Posterior cingulate gyrus (tissue), 11 donors: ENCODE measurements at places on chromosomes 5 and 9.

DNA sequence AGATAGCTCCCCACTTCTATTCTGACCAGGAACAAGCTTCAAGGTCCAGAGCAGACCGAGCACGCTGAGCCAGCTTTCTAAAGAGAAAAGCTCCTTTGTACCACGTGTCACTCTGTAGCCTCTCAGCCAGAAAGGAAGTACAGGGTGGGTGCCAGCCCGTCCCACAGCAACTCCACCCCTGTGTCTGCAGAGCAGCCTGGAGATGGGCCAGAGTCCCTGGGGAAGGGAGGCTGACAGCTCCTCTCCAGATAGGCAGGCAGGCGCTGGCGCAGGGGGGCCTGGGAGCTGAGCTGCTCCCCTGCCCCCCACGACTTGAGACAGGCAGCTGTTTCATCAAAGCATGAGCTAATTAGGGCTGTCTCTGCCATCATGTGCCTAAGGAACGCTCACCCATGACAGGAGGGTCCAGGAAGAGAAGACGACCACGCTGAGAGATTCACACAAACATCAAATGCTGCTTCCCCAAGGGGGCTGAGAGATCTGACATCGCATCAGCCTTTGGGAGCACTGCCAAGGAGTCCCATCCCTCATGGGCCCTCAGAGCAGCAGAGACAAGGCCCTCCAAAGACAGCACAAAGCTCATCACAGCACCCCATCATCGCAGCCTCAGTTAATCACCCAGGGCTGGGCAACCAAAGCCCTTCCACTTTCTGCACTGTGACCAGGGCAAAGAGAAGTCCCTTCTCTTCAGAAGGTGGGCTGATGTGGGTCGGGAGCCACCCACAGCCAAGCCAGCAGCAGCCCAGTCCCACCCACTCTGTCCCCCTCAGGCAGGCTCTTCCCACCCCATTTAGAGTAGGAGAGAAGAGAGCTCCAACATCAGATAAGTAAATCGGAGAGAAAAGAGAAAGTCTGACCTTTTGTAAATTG, 78.5 kb upstream of the LRRTM2 start:
- DNase-seq: peak; percentile 91

- DNase-seq: no peak
These were observed 483.3 kb downstream of the DMAC1 start for GRCh38 chr9:7316166-7316795.

GRCh38 chr9:104833696-104834095, 69.8 kb downstream of the NIPSNAP3B start:
- DNase-seq: no peak

DNA sequence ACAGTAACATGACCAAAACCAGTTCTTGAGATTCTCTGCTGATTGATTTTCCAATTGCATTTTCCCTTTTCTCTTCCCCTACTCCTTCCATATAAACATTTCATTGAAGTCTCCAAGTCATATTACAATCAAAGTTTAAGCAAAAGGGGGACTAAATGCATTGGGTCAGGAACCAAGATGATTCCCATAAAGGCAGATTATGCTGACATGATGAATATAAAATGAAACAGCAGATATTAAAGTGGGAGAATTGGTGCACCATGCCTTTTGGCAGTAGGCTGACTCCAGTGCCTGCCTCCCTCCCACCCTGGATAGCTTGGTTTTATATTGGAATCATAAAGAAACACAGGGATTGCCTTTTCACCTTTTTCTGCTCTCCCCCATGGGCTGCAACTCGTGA, 118.4 kb downstream of the ASTN2 start:
- DNase-seq: no peak

DNA sequence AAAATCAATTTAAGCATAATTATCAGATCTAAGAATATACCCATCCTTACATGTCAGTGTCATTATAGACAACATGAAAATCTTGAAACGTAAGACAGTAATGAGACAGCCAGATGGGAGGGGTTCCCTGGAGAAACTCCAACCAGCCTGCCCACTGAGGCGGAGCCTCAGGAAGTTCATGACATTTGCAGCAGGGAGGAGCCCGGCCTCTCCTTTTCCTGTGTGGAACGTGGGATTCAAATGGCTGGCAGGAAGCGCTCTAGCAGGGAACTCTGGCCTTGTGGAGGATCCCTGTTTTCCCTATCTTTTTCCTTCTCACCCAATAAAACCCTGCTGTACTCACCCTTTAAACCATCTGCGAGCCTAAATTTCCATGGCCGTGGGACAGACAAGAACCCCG, 176.6 kb upstream of the KCNN2 start:
- no peak for DNase-seq

- DNase-seq: no peak
These were observed 50.1 kb upstream of the BASP1 start for GRCh38 chr5:17167171-17167891.

DNA sequence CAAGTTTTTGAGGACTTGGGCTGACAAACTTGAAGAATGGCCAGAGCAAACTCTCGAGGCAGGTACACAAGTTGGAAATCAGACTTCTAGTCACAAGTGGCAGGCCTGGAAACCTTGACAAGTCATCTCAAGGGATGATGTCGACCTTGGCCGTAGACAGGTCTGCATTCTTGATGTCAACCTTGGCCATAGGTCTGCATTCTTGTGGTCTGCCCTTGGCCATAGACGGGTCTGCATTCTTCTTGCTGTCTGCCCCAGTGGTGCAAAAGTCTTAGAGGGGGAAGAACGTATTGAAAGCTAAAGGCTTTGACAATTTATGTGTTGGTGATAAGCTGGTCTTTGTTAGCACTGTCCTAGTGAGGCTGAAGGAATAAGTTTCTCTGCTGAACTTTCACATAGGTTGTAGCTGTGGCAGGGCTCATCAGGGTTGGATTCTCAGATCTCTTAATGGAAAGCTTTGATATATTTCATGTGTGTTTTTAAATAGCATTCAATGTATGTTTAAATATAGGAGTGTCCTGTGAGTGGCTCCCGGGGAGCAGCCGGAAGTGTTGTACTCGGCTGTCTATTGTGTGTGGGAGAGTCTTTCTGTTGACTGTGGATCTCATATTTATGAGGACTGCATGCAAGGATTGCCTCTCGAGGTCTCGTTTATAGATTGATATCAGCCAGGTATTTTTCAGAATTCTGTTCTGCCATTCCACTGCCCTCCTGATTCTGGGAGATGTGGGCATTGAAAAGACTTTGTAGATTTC, 27.0 kb downstream of the SUB1 start:
- no peak for DNase-seq

DNA sequence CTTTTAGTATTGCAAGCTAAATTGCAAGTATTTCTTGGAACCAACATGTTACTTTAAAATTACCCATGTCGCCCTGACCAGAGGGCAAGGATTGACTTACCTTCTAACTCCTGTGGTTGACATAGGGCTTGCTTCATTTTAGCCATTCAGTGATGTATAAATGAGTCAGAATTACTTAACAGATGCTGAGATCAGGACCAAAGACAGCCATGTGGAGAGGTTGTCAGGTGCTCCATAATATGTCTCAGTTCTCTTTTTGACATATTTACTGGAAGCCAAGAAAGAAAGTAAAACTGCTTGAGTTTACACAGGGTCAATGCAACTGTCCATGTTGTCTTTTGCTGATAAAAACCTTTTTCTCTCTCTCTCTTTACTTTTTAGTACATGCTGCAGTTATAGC, 33.2 kb downstream of the F2RL2 start:
- DNase-seq: no peak

- no peak for DNase-seq
These were observed 175.9 kb upstream of the MAP3K1 start for GRCh38 chr5:56639476-56639875.

DNA sequence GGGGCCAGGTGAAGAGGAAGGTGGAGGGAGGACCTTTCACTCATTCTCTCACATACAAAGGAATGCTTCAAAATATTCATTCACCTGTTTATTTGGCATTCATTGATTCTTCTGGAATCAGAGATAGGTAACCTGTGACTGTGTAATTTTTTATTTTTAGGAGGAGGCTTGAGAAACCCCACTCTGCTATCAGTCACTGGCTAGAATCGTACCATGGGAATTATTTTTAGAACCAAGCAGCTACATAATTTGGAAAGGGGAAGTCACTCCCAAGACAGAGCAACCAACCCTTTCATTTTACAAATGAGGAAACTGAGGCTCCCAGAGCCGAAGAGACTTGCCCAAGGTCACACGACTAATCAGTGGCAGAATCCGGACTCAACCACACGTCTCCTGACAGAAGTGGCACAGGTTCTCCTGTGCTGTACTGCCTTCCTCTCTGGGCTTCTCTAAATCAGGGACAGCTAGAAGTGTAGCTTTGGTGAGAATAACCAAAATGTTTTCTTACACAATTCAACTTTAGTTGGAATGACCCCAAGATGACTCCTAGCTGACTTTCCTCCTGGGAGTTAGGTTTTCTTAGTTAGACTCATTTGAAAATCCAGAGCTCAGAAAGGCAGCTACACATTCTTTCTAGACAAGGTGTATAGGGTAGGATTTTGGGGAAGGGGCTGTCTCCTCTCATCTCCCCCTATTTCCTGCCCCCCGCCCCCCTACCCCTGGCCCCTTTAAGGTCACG, 264.3 kb upstream of the PANK3 start:
- DNase-seq: peak; percentile 8

- no peak for DNase-seq
These were observed 301.3 kb downstream of the CWC27 start for GRCh38 chr5:65070026-65070425.

DNA sequence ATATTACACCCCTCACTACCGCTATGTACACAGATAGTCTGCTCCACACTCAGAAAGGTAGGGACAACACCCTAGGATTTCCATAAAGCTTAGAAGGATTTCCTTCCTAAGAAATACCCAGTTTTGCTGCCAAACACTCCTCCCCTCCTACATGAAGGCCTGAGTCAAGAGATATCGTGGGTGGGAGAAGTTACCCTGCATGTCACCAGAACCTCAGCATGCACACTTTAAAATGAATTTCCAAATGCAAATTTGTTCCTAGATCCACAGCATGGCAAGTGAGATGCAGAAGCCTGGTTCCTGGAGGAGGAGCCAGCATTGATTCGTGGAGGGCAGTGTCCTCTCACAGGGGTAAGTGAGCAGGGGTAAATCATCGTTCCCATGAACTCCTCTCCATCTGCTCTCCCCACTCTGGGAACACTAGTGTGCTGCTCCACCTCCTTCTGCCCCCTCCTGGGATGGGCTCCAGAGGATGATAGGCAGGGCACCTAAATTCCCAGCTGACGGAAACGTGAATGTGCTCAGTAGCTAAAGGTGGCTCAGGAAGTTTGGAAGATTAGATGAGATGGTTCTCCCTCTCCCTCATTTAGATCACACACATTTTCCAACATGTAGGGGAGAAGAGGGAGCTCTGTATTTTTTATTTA, 76.7 kb downstream of the PDE4D start:
- no peak for DNase-seq

- DNase-seq: no peak
These were observed 15.5 kb upstream of the MEGF9 start for GRCh38 chr9:120729791-120730241.

GRCh38 chr9:35996358-35996970, 38.5 kb upstream of the OR2S2 start:
- DNase-seq: no peak

- no peak for DNase-seq
These were observed 188.2 kb downstream of the TRIO start for GRCh38 chr5:14331386-14331781.

DNA sequence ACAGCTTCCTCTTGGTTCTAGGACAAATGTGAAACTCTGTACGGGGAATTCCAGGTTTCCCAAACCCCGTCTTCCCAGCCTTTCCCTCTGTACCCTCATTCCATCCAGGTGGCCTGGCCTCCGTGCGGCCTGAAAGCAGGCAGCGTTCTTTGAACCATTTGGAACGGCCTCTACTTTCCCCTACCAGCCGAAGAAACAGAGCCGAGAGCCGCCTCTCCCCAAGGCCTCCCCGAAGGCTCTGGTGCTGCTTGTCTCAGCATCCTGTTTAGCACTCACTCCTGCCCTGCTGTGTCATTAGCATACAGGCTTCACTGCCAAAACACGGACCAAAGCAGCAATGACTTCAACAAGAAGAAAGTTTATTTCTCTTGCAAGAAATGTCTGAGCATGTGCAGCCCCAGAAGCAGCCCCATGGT, 137.7 kb downstream of the HSD17B3 start:
- DNase-seq: no peak

DNA sequence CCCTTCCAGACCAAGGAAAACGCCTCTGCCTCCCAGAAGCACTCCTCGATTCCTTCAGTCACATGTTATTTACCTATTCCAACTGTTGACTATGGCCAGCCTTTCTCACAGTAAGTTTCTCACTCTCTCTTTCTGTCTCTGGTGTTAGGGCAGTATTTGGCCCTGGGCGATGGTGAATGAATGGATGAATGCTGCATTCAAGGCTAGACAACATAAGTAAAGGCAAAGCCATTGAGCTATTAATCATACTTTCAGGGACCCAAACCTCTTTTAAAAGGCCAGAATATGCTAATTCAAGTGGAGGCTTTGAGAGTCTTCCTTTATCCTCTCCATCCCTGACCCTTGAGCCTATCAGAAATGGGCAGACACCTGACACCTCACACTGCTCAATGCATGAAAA, 78.5 kb downstream of the SEC61B start:
- no peak for DNase-seq

DNA sequence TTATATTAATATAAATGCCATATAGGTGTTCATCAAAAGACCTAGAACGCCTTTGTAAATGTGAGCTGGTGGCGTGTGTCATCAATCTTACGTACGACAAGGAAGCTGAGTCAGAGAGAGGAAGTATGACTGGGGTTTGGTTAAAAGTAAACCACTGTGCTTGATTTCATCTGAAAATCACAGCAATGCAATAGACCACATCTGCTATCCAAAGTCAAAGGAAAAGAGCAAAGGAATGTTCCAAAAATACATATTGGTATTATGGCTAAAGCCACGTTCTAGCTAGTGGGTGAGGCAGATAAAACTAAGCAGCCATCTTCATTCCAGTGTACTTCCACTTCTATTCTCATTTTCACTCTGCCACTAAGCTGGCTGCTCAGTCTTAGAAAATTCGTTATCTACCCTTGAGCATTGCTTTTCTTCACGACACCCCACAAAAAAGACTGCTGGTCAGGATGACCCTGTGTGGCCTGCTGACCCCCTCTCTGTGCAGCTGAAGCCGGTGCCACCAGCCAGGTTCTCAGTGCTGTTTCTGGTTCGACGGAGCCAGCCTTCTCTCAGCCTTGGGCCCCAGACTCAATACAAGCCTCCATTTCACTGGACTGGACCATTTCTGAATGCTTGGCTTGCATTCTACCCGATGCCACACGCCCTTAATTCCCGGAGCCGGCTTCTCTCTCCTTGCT, 23.8 kb downstream of the SHC3 start:
- DNase-seq: no peak

GRCh38 chr5:149913436-149914419, 30.9 kb downstream of the PDE6A start:
- no peak for DNase-seq

- DNase-seq: no peak
These were observed 124.5 kb downstream of the EDIL3 start for GRCh38 chr5:84260140-84260539.
